ENCODE measurements at places on chromosomes 12 and 14.

DNA sequence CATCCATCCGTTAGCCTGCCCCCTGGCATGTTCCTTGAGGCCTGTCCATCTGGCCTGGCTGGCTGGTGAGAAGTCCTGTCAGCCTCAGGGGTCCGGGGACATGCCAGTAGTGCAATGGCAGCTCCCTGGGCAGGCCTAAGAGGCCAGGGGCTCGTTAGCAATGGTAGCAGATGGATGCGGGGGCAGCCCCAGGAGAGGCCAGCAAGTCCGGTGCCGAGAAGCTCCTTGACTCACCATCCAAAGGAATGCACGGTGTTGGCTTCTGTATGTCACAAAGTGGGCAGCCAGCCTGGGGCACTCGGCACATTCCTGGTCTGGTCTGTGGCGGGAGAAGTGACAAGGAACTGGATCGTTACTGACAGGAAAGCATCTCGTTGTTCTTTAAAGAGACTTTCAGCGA lies 319.9 kb downstream of the CACNA1C start:
- no peak for DNase-seq

GRCh38 chr14:77316872-77317301 lies 3.8 kb downstream of the POMT2 start:
- no peak for DNase-seq

DNA sequence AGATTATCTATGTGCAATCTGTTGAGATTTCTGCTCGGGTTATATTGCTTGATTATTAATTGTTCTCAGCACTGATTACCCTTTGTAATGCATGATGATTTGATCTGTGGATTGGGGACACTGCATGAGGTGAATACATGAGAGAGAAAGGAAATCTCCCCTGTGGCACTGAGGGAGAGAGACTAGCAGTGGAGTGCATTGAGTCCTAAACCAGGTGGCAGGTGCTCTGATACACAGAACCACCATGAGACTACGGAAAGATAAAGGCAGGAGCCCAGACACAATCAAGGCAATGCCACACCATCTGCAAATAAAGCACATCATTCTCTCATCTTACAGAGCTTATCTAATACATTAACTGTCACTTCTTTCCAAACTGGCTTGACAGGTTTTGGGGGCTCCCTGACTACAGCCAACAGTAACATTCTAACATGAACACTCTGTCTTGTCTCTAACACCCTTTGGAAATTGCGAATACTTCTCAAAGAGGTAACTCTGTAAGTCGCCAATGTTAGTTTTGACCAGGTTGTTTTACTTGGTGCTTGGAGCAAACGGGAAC lies 37.6 kb upstream of the TSPAN8 start:
- DNase-seq, result no peak

DNA sequence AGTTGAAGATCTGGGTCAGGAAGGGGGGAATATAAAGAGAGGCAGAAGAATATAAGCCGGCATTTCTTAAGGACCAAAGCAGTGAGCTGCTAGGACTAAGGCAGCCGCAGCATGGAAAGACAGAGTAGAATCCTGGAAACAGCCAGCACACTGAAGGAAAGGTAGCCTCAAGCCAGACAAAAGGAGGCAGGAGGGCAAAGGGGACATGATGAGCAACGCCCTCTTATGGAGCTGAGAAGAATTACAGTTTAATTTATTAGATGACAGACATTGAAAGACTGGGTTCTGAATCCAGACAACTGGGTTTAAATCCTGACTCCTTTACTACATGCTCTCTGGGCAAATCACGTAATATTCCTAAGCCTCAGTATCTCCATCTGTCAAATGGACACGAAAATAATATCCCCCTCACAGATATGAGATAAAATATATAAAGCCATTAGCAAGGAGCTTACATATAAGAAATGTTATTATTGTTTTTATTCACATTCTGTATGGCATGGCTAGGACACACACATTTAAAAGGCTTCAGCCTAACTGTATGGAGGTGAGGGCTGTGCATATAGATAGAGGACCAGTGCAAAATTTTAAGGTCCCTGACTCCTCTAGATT lies 8.1 kb upstream of the PCED1B start:
- DNase-seq, result no peak

- DNase-seq, result no peak
Observed at GRCh38 chr12:119008691-119009221, 27.4 kb downstream of the SRRM4 start.

- no peak for DNase-seq
Observed at GRCh38 chr12:60101715-60102114, 505.9 kb downstream of the SLC16A7 start.

DNA sequence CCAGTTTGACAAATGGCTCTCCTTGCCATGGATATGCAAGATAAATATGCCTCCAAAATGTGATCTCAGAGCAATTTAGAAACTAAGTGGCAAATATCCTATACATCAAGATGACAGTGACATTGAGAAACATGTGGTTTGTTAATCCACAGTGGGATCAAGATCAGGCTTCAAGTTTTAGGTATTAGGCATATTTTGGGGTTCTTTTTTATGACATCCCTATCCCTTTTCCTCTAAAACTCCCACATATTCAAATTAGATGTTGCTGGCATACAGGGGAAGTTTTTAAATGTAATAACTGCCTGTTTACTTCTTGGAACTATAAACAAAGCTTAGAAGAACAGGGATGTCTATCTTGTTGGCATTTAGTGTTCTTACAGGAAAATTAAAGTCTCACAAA lies 179.4 kb downstream of the CRADD start:
- DNase-seq, result no peak

DNA sequence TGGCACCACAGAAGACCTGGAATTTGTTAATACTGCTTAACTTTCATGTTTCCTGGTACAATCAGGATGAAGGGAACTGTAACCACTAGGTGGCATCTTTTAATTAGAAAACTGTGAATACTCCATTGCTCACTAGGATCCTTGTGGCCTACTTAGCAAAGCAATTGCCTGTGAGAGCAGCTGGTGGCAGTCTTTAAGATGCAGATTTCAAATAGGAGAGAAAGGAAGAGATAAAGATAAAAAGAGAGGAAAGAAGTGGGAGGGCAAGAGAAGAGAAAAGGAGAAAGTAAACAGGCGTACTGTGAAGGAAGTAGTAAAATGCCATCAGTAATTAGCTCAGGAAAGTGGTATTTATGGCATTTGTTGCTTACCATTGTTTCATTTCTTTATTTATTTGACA lies 114.5 kb downstream of the RAD51B start:
- DNase-seq, result no peak

DNA sequence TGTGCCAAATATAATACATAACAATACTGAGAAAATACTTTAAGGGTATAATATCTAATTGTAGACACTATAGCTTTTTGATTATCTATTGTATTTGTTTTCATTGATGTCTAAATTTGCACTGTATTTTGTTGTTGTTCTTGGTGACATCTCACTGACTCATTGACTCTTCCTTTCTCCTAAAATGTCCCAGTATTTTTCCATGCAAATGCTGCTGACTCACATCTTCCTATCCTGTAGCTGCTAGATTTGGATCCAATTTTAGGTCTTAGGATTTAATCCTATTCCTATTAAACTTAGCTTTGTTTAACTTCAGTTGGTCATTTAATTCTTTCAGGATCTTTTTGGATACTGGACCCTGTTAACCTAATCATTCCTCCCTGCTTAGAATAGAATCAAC lies 148.5 kb downstream of the TMTC2 start:
- DNase-seq, result no peak

- no peak for DNase-seq
Observed at GRCh38 chr12:113271853-113272561, 50.7 kb downstream of the TPCN1 start.

DNA sequence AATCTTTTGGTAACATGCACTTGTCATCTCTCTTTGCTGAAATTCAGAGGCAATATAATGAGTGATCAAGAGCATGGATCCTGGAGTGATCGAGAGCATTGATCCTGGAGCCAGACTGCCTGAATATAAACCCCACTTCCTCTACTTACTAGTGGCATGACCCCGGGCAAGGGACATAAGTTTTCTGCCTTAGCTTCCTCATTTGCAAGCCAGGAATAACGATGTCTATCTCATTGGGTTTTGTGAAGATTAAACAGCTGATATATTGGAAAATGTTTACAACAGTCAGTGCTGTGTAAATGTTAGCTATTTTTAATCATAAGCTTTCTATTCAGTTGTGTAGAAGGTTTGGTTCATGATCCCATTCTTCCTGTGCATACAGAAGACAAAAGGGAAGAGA lies 2.4 kb upstream of the CSRNP2 start:
- DNase-seq, result no peak

DNA sequence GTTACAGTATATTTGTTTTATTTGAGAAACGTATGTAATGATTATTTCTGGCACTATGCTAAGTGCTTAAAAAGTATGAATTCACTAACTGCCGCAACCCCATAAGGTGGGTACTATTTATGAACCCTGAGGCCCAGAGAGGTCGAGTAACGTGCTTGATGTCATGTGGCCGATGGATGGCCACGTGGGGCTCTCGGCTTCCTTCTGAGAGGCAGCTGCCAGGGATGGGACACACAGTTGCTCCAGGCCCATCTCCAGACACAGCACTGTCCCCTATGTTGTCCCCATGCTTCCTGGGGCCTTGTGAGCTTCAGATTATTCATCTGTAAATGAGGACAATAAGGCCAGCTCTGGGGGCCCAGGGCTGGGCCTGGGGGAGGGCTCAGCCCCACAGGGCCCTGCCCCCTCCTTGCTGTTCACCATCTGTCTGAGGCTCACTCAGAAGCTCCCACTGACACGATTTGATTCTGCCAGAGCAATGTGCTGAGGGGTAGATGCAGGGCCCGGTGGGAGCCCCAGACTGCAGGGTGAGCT lies 115.0 kb downstream of the CALM1 start:
- no peak for DNase-seq

DNA sequence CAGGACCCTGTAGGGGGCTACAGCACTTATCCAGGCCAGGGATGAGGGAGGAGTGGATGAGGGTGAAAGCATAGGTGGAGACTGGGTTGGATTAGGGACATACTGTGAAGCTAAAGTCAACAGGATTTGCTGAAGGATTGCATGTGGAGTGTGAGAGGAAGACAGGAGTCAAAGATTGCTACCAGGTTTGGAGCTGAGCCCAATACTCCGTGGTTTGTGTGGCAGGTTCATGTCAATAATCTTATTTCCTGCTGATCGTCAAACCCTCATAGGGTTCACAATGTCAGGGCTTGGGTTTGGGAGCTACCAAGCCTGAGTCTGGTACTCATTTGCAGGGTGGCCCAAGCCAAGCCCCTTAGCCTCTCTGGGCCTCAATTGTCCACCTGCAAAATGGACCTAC lies 77.1 kb upstream of the PLXNC1 start:
- DNase-seq, result no peak

- no peak for DNase-seq
Observed at GRCh38 chr14:49934646-49935045, 41.8 kb downstream of the ARF6 start.

GRCh38 chr14:94098326-94098992 lies 12.1 kb upstream of the IFI27 start:
- DNase-seq, result no peak

- DNase-seq, result no peak
Observed at GRCh38 chr12:122228092-122228491, 2.2 kb upstream of the DIABLO start.

- DNase-seq, result no peak
Observed at GRCh38 chr12:89827592-89827991, 119.0 kb upstream of the ATP2B1 start.

- DNase-seq, result no peak
Observed at GRCh38 chr12:15505616-15506015, 183.3 kb downstream of the PTPRO start.

DNA sequence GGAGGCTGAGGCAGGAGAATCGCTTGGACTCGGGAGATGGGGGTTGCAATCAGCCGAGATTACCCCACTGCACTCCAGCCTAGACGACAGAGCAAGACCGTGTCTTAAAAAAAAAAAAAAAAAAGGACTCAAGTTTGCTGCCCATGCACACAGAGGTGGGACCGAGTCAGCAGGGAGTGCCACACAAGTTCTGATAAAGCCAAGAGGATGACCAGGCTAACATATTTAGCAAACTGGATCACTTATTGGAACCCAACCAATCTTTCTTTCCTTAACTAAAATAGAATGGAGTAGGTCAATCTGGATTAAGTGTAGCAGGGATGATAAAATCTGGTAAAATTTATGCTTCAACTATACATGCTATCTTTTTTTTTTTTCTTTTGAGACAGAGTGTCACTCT lies 190.4 kb upstream of the FOXN3 start:
- no peak for DNase-seq

DNA sequence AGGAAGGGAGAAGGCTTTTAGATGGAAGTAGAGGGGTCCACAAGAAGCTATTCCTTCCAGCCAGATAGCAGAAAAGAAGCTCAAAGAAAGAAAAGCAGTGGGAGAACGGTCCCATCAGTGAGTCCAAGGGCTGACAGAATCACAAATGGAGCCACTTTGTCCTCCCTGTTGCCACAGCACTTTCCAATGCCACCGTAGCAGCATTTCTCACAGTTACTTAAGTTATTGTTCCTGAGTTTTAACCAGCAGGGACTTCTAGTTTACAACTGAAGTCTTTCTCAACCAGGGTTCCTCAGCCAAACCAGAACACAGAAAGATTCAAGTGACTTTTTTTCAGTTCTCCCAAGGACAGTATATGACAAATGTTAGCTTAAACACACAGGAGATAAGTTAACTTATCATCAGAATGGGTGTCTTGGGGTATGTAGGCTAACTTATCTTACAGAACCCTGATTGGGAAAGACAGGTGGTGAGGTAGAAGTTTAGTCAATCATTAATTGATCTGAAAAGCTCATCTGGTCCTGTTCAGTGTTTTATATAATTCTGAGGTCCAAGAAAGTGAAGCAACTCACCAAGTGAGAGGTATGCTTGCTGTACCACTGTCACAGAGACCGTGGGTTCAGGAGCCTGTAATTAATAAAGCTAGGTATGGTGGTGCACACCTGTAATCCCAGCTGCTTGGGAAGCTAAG lies 7.0 kb downstream of the GATC start:
- DNase-seq, result no peak

- no peak for DNase-seq
Observed at GRCh38 chr14:68840454-68840853, 47.6 kb upstream of the ZFP36L1 start.

DNA sequence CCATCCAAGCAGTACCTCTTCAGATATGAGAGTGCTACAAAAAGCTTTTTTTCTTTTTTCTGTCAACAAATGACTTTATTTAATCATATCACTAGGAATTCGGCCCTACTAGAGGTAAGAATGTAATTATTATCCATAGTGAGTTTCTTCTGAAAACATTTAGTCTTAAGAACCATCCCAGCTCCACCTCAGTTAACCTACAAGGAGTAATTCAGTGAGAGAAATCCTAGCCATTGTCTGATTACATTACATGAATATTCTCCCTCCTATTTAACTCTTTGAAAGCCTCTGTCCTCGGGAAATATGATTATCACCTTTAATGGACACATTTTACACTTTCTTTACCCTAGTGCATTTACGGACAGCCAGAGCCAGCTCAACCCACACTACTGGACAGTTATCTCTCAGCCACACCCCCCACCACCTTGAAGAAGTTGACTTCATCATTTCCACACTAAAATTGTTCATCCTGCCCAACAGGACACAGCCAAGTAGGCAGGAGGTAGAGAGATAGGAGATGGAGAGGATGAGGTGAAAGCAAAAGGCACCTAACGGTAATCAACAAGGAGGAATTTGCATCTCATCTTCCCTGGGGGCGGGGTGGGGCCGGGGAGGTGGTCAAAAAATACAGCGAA lies 1.3 kb downstream of the PPFIA2 start:
- DNase-seq, result no peak

- no peak for DNase-seq
Observed at GRCh38 chr14:51240804-51241380, 845 bp downstream of the TMX1 start.
